RWPE2 (cell line): ENCODE measurements at places on chromosomes 1 and 21.

DNA sequence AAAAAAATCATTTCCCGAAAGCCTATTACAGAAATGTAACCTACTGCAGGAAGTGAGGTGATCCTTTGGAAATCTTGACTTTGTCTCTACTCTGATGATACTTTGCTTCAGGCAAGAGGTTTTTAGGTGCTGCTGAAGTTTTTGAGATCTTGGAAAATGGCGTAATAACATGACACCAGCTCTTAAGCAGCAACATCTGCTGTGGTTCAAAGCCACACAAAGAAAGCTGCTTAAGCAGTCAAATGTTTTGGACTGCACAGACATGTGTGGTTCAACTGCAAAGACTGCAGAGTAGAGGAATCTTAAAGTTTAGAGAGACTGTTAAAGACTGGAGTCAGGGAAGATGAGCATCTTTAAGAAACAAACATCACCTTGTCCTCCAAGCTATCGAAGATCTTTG lies 139.0 kb downstream of the RASAL2 start:
- peak overlapping the region; percentile 35 for H3K27ac ChIP-seq
- no peaks in the 10 kb centered on the region for H3K36me3 ChIP-seq
- H3K4me1 ChIP-seq: peaks cover 33% of the 10 kb centered on the region

DNA sequence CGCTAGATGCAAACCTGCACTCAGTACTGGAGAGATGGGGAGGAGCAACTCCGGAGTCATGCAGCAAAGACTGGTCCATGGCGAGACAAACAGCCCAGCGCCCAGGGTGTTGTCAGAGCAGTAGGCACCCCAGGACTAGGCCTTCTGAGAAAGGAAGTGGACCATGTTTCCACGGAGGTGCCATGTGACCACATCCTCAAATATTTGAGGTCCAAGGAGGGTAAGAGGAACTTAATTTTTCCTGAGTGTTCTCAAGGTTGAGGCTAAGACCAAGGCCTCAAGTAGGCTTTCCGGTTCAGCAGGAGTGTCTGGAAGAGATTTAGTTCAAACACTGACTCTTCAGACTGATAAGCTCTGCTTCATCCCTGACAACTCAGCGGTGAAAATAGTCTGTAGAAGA lies 186.2 kb downstream of the RHOU start:
- no peak overlapping the region for H3K27ac ChIP-seq
- no peak overlapping the region for H3K4me3 ChIP-seq
- no peaks in the 10 kb centered on the region for H3K27me3 ChIP-seq
- no peaks in the 10 kb centered on the region for H3K36me3 ChIP-seq

- H3K4me3 ChIP-seq: no peak overlapping the region
- H3K4me1 ChIP-seq: peaks cover 20% of the 10 kb centered on the region
- DNase-seq: no peak
- H3K27me3 ChIP-seq: no peaks in the 10 kb centered on the region
- peak overlapping the region; percentile 89 for H3K27ac ChIP-seq
These were observed 2.0 kb downstream of the SCMH1 start for GRCh38 chr1:41239988-41240610.

DNA sequence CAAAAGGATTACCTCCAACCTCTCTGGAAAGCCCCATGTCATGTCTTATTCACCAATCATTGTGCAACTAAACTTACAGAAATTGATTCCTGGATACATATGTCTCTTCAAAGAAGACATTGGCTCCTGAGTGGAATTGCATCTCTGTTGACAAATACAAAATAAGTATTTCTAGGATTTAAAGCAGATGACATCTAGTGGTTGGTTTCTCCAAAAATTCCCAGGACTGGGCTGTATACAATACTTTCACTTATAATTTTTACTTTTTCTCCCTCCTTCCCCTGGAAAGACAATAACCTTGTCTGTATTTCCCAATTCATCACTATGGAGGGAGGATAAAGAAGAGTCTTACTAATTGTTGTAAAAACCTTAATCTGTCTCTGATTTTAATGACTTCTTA lies 1347.4 kb downstream of the NCAM2 start:
- no peak overlapping the region for H3K4me3 ChIP-seq
- peaks cover 3% of the 10 kb centered on the region for H3K4me1 ChIP-seq
- DNase-seq: no peak
- no peaks in the 10 kb centered on the region for H3K36me3 ChIP-seq
- H3K27ac ChIP-seq: no peak overlapping the region
- H3K27me3 ChIP-seq: no peaks in the 10 kb centered on the region

DNA sequence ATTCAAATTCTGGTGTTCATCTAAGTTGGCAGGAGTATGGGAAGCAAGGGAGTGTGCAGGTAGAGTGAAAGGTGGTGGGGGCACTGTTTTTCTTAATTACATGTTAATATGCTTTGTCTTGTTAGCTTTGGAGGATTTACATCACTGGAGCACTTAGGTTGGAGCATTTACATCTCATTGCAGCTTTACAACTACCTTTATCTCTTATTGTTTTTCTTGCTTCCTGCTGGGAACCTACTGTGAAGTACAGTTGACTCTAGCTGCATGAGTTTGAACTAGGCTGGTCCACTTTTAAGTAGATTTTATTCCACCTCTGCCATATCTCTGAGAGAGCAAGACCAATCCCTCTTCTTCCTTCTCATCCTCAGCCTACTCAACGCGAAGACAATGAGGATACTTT lies 554.8 kb upstream of the B3GALT2 start:
- H3K36me3 ChIP-seq: no peaks in the 10 kb centered on the region
- H3K27me3 ChIP-seq: no peaks in the 10 kb centered on the region
- H3K27ac ChIP-seq: no peak overlapping the region
- H3K4me1 ChIP-seq: no peaks in the 10 kb centered on the region
- H3K4me3 ChIP-seq: no peak overlapping the region
- no peak for DNase-seq

DNA sequence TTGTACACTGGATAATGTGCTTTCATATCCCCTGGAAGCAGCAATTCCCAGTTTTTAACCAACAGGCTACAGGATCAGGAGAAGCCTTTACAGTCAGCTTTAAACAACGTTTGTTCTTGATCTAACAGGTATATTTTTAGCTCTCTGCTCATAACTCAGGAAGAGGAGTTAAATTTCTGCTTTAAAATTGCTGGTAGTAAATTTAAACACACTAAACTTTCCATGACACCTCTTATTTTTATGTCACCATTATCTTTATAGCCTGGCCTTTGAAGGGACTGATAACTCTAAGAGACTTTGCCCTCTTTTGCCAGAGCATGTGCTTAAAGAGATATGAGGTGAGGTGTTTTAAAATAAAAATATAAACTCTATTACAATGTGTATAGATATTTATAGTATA lies 119.6 kb upstream of the BRINP3 start:
- H3K4me3 ChIP-seq: no peak overlapping the region
- H3K4me1 ChIP-seq: no peaks in the 10 kb centered on the region
- no peaks in the 10 kb centered on the region for H3K36me3 ChIP-seq
- DNase-seq: no peak
- no peak overlapping the region for H3K27ac ChIP-seq

DNA sequence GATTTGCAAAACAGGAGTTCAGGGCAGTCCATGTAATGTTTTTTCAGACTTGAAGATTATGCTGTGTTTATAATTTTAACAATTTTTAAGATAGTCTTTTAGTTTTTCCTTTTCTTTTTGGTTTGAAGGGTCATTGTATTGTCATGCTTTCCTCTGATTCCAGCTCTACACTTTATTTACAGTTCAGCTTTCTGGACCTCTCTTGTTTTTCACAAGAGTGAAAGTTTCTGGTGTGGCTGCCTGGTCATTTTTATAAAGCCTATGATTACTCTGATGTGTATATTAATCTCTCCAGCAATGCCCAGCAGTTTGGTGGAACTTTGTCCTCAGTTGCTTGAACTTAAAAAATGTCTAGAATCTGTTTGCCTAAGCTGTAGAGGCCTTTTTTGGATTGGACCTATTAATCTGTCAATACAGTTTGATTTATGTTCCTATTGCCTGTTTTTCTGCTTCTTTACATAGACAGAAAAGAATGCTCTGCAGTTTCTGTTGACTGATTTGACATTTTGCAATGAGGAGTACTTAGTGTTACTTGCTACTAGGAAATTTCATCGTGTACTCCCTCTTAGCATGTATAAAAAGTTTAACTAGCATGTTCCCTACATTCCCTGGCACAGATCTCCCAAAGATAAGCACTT lies 52.2 kb downstream of the XCL2 start:
- H3K4me3 ChIP-seq: no peak overlapping the region
- no peak overlapping the region for H3K27ac ChIP-seq
- DNase-seq: no peak
- peaks cover 4% of the 10 kb centered on the region for H3K4me1 ChIP-seq

DNA sequence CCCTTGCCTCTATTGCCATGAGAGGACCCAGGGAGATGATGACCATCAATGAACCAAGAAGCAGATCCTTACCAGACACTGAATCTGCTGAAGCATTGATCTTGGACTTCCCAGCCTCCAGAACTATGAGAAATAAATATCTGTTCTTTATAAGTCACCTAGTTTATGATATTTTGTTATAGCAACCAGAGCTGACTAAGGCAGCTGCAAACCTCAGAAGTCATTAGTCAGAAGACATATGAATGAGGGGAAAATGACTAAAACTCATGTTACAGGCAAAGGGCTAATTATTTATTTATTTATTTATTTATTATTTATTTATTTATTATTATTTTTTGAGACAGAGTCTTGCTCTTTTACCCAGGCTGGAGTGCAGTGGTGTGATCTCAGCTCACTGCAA lies 321.1 kb downstream of the TGFB2 start:
- H3K4me1 ChIP-seq: peaks cover 13% of the 10 kb centered on the region
- no peaks in the 10 kb centered on the region for H3K27me3 ChIP-seq

- no peak overlapping the region for H3K27ac ChIP-seq
- no peaks in the 10 kb centered on the region for H3K27me3 ChIP-seq
- no peaks in the 10 kb centered on the region for H3K36me3 ChIP-seq
- no peak overlapping the region for H3K4me3 ChIP-seq
These were observed 75.7 kb downstream of the DISC1 start for GRCh38 chr1:231702331-231702730.

DNA sequence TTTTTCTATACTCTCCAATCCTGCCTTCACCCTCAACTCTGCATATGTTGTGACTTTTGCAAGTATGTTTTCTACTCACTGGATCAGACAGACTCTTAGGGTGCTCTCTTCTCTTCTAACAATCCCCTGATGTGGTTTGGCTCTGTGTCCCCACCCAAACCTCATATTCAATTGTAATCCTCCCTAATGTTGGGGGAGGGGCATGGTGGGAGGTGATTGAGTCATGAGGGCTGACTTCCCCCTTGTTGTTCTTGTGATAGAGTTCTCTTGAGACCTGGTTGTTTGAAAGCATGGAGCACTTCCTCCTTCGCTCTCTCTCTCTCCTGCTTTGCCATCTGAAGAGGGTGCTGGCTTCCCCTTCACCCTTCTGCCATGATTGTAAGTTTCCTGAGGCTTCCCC lies 148.9 kb upstream of the IGSF21 start:
- no peaks in the 10 kb centered on the region for H3K4me1 ChIP-seq
- no peak overlapping the region for H3K4me3 ChIP-seq
- DNase-seq: no peak
- no peaks in the 10 kb centered on the region for H3K27me3 ChIP-seq

- no peaks in the 10 kb centered on the region for H3K27me3 ChIP-seq
- H3K4me3 ChIP-seq: no peak overlapping the region
- peaks cover 3% of the 10 kb centered on the region for H3K4me1 ChIP-seq
- no peak for DNase-seq
- H3K36me3 ChIP-seq: no peaks in the 10 kb centered on the region
- no peak overlapping the region for H3K27ac ChIP-seq
These were observed 145.2 kb downstream of the NTMT2 start for GRCh38 chr1:170290991-170291390.
